Jurkat, Clone E6-1 (cell line): ENCODE measurements at places on chromosomes 12 and 14.
A peak's percentile ranks its signal among the peaks of the same experiment; 100 is the strongest.

GRCh38 chr14:59133709-59134108 lies 54.8 kb upstream of the DAAM1 start:
- no peak for DNase-seq

DNA sequence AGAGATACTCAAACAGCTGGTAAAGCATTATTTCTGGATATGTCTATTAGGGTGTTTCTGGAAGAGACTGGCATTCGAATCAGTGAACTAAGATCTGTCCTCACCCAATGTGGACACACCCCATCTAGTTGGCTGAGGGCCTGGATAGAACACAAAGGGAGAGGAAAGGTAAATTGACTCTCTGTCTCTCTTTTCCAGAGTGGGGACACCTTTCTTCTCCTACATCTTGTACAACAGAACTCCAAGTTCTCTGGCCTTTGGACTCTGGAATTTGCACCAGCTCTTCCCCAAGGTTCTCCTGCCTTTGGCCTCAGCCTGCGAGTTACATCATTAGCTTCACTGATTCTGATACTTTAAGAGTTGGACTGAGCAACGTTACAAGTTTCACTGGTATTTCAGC lies 1253.9 kb downstream of the SLC16A7 start:
- no peak for DNase-seq

GRCh38 chr14:79732911-79733655 lies 478.2 kb downstream of the DIO2 start:
- no peak for DNase-seq

DNA sequence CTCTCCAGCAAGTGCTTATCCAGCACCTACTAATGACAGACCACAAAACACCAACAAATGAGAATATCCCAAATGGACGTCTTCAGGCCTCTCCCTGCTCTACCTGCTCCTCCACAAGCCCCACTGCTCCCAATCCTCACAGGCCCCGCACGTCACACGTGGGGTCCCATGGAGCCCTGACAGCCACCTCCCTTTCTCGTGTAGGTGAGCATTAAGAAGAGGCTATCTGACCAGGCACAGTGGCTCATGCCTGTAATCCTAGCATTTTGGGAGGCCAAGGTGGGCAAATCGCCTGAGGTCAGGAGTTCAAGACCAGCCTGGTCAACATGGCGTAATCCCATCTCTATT lies 5.4 kb downstream of the RIMBP2 start:
- DNase-seq: no peak

DNA sequence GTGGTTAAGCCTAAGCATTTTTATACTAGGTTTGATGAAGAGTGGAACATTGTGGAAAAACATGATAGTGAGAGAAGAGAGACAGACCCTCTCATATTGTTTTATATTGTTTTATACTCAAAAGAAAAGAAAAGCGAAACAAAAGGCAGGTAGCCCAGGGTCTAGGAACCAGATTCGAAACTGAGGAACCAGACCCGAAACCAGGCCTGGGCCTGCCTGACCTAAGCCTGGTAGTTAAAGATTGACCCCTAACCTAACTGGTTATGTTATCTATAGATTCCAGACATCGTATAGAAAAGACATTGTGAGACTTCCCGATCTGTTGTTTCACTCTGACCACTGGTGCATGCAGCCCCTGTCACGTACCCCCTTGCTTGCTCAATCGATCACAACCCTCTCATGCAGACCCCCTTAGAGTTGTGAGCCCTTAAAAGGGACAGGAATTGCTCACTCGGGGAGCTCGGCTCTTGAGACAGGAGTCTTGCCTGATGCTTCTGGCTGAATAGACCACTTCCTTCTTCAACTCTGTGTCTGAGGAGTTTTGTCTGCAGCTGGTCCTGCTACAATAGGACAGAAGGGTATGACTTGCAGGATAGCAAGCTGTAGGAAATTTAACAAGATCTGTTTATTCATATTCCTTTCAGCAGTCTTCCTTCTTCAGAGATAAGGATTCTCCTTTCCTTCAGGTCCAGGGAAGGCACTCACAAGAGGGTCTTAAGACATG lies 147.1 kb upstream of the PLEKHA5 start:
- no peak for DNase-seq

- DNase-seq: no peak
These were observed 43.5 kb downstream of the CMKLR1 start for GRCh38 chr12:108295641-108296040.

GRCh38 chr12:103501447-103501846 lies 5.7 kb upstream of the C12orf42 start:
- DNase-seq: no peak

DNA sequence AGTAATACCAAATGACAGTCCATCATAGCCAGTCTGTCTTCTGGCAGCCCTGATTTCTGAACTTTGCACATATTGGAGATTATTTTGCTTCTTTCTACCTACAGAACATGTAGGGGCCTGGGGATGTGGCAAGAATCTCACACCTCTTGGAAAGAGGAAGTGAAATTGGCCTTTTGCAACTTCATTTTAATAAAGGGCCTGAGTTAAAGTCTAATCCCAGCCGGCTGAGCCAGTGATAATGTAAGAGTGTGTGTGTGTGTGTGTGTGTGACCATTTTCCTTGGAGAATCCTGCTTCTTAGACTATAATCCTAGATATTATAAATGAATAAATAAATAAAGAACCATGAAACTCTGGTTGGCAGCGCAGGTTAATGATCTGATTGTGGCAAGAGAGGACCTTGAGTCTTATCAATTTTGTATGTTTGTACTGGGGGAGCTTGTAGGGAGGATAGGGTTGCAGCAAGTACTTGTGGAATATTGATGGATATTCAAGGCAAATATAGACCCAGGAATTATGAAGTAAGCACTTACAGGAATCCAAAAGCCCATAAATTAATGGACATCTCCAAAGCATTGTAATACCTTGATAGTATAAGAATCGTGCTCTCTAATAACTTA lies 233.2 kb upstream of the AMIGO2 start:
- no peak for DNase-seq

- no peak for DNase-seq
These were observed 481.1 kb downstream of the CCER1 start for GRCh38 chr12:90473831-90474230.

DNA sequence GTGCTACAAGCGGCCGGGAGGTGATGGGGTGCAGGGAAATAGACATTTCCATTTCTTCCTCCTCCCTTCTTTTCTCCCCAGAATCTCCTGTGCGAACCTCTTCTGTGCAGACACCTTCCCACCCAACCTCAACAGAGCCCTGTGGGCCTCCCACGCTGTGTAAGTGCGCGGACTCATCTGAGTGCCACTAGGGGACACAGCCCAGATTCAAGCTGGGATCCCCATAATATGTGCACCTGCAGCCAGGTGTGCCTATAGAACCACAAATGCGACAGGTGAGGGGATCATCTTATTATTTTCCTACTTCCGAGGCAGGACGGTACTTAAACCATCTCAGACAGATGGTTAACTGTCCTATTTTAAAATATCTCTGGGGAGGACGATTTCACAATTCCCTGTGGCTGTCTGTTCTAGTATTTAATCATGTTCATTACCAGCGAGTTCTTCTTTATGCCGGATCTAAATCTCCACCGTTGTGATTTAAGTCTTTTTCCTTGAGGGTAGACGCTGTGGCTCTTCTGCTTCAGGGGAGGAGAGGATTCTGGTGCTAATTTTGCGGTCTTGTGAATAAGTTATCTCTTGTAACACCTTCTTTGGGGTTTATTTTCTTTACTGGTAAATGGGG lies 17.2 kb upstream of the CACNA1C start:
- DNase-seq: no peak

- no peak for DNase-seq
These were observed 10.0 kb upstream of the DDX47 start for GRCh38 chr12:12803186-12803585.

DNA sequence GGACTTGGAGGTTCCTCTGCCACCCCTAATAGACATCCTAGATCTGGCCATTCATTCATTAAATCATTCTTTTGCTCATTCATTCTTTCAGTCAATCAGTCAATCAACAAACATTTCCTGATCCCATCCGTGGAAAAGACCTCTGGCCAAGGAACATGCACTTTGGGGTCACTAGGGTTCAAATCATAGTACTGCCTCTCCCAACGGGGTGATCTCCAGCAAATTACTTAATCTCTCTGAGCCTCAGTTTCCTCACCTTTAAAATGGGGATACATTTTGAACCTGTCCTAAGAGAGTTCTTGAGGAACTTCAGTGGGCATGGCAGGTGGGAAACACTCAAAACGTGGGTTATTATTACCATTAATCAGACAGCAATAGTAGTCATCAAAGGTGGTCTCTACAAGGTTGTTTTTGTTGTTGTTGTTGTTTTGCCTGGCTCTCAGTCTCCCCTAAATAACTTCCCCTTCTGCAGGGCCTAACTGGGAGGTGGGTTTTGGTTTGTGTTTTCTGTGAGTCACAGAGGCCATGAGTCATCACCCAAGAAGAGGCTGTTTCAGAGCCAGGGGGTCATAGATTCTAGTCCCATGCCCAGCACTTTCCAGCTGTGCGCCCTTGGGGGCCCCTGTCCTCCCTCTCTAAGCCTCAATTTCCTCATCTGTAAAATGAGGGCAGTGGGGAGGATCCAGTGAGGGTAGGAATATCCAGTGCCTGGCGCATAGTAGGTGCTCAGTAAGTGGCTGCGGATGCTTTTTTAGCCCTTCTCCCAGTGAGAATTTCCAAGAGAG lies 16.9 kb upstream of the FAM222A start:
- DNase-seq: no peak

GRCh38 chr12:126627596-126627995 lies 1562.4 kb downstream of the AACS start:
- DNase-seq: no peak

DNA sequence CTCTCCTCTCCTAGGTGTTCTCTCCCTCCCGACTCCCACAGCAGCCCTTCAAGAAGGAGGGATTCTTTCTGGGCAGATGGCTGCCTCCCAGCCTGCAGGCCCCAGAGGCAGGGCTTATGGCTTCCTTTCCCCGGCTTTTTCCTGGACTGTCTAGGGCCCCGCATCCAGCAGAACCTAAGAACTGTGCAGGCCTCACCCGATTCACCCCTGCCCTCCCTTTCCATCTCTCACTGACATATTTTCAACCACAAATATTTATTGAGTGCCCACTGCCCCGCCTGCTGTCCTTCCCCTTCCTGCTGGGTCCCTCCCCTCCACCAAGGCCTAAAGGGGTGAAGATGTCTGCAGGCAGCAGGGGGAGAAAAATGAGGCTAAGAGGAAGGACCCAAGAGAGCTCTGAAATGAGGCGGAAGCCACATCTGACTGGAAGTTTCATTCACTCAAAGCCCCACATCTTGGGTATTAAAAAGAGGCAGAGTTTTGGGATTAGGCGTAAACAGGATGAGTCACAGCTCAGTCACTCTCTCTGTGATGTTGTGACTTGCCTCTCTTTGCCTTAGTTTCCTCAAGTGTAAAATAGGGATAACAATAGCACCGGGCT lies 2.9 kb downstream of the SCNN1A start:
- DNase-seq: peak; percentile 62

DNA sequence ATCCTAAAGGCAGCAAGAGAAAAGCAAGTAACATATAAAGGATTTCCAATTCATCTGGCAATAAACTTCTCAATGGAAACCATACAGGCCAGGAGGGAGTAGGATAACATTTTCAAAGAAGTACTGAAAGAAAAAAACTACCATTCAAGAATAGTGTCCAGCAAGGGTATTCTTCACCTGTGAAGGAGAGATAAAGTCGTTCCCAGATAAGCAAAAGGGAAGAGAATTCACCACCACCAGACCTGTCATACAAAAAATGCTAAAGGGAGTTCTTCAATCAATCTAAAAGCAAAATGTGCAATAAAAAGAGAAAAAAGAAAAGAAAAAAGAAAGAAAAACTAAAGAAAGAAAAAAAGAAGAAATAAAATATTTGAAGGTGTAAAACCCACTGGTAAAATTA lies 228.9 kb upstream of the AMIGO2 start:
- no peak for DNase-seq

- DNase-seq: no peak
These were observed 977 bp downstream of the HEATR5A start for GRCh38 chr14:31419179-31419966.

DNA sequence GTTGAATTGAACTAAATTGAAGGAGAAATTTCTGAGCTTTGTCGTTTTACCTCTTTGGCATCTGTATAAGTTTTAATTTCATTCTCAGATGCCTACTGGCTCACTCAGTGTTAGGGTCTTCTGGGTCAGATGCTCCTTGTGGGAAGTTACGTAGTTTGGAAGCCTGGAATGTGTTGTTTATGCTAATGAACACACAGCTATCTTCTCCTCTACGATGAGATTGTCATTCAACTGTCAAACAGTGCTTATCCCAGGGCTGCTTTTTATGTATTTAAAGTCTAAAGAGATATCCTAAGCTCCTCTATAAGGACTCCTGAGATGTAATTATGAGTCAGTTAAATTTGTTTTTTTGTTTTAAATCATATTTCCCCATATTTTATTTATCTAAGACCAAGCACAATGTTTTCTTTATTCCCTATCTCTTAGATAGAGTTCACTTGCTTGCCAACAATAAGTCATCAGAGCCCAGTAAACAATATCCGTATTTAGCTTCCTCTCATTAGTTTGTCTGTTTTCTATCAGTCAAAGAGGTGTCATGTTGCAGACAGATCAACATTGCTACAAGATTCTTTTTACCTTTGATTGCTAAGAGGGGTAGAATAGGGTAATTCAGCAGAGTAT lies 368.0 kb upstream of the PDE3A start:
- no peak for DNase-seq

DNA sequence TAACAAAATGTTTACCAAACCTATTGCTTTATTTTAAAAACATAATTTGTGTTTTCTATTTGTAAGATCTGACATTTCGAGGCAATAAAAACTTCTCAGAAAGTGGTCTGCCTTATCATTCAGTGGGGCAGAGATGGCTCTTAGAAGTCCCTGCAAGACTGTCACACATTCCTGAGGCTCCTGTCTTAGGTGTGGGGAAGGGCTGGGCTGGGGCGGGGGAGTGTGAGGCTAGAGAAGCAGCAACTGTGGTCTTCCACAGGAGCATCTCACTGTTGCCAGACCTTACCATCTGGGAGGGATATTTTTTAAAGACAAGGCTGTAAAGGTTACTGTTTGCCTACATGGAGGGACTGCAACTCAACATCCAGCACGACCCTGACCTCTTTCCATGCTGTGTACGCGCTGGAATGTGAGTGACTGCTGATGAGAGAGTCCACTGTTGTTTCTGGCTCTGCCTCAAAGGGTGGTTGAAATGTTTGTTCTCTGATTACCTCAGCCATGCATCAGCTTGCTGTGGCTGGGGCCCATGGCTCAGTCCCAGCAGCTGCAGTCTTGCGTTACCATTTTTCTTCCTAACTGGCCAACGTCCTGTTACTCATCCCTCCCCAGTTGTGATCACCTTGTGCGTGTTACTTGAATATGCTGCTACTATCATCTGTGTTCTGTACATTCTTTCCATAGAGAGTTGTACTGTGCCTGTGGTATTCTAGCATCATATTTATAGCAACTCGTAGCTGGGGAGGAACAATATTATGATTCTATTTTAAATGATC lies 12.4 kb downstream of the ERG28 start:
- DNase-seq: no peak

GRCh38 chr12:51793201-51793600 lies 55.3 kb downstream of the FIGNL2 start:
- DNase-seq: no peak

GRCh38 chr14:100892496-100893227 lies 10.9 kb downstream of the RTL1 start:
- no peak for DNase-seq

- DNase-seq: no peak
These were observed 39.3 kb downstream of the SNRPF start for GRCh38 chr12:95898081-95898480.
